ENCODE measurements at places on chromosomes 7 and 10.
A peak's percentile ranks its signal among the peaks of the same experiment; 100 is the strongest.

GRCh38 chr10:15735763-15736162, 16.0 kb upstream of the ITGA8 start:
- no peak for DNase-seq

- no peak for DNase-seq
Observed at GRCh38 chr7:105250706-105251105, 138.0 kb downstream of the SRPK2 start.

DNA sequence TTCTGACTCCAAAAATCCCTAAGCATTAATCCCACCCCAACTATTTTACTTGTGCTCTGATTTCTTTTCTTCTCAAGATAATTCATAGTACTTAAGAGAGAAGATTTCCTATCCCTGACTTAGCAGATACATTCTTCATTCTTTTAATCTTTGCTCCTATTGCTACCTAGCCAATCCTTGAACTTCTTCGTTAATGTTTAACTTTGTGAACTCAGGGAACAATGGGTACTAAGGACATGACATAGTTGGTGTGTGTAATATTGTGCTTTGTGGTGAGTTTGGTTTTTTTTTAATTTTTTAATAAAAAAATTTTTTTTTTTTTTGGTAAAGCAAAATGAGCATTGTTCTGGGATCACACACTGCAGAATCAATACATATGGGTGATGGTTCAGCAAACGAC, 166.2 kb downstream of the CHCHD3 start:
- DNase-seq = no peak

DNA sequence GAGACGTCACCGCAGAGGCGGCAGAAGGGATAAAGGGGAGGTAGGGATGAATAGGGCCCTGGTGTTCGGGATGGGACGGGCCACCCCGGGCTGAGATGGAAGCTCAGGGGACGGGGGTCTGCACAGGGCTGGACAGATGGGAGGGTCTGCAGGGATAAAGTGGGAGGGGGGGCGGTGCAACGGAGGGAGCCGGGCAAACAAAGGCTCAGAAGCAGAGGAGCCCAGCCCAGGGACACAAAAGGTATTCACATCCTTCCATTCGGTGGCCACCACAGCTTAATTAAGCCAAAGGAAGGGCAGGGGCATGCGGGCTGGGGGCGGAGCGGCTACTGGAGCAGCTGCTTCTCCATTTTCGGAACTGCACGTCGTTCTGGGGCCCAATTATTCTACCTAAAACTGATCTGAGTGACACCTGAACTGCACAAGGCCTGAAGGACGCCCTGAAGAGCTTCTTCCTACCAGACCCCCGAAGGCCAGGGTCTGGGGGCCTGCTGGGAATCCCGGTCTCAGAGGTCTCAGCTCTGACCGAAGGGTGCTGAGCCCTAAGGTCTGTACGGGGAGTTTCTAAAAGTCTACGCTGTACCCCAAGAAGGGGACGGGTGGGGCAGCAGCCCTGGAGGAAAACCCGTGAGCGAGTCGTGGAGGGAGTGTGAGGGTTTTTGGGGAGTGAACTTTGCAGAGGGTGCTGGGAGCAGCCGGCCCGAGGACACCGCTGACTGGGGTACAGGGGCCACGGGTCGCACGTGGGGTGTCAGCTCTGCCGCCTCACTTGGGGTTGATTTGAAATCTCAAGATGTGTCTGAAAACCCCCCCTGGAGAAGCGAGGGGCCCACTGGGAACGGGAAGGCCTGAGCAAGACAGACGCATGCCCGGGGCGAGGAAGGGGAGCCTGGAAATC, 334.8 kb downstream of the DNAJB6 start:
- no peak for DNase-seq

- no peak for DNase-seq
Observed at GRCh38 chr7:153432063-153432462, 620.1 kb upstream of the DPP6 start.

DNA sequence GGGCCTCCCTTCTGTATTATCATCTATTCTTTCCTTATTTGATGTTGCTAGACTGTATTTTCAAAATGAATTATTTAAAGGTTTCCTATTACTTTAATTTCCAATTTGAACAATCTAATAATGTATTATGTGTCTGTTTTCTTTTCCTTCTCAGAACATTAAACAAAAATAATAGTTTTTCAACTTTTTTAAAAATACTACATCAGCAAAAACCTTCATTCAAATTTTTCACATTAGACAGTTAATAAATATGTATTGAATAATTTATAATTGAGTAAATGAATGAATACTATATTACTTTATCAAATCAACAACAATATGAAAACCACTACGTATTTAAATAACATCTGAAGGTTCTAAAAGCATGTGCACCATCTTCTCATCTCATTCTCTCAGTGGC, 644.1 kb upstream of the SEMA3D start:
- no peak for DNase-seq

- DNase-seq = no peak
Observed at GRCh38 chr10:122931088-122931906, 20.9 kb downstream of the FAM24A start.

GRCh38 chr7:537911-538634, 18.4 kb upstream of the PDGFA start:
- no peak for DNase-seq

- DNase-seq = no peak
Observed at GRCh38 chr10:25694206-25694933, 239.7 kb upstream of the MYO3A start.

DNA sequence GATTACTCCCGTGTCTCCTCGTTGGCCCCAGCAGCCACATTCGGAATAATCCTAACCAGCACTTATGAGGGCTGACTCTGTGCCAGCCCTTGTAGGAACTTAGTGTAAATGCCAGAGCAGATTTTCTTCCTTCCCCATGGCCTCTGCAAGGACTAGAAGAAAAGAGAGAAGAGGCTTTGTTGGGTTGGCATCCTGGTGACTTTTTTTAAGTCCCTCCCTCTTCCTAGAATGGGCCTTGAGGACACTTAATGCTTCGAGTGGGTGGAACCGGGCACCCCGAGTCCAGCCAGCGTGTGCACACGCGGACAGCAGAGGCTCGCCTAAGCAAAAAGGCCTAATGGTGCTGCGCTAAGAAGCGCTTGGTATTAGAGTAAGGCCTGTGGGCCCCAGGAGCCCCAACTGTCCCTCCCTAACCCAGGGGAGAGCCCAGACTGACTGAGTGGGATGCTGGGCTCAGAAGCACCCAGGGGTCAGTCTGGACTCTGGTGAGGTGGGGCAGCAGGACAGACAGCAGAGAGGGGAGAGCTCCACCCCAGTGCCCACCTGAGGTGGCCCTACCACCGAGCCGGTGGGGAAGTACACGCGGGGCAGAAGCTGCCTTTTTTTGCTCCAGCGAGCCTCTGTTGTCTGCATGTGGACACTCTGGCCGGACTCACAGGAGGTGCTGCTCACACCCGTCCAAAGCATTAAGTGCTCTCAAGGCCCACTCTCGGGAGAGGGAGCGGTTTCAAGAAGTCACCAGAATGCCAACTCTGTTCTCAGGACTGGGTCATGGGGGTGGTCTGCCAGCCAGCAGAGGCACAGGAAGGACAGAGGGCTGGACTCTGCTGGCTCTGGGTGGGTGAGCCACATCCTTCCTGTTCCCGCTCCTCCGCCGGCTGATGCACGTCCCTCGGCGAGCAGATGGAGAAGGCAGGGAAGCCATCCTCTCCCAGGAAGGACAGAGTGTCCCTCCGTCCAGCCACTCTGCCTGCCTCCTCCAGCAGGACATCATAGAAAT, 12.5 kb downstream of the ITPRIP start:
- DNase-seq = no peak

DNA sequence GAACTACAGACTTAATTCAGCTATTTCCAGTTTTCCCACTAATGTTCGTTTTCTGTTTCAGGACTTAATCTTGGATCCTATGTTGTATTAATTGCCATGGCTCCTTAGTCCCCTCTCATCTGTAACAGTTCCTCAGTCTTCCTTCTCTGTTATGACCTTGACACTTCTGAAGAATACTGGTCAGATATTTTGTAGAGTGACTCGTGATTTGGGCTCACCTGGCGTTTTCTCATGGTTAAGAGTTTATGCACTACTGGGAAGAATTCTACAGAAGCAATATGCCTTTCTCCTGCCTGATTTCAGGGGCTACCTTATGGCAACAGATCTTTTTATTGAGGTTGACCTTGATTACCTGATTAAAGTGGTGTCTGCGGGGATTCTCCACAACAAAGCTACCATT, 239.4 kb downstream of the CHCHD3 start:
- DNase-seq = no peak

- no peak for DNase-seq
Observed at GRCh38 chr7:43484678-43485395, 98.1 kb upstream of the STK17A start.

DNA sequence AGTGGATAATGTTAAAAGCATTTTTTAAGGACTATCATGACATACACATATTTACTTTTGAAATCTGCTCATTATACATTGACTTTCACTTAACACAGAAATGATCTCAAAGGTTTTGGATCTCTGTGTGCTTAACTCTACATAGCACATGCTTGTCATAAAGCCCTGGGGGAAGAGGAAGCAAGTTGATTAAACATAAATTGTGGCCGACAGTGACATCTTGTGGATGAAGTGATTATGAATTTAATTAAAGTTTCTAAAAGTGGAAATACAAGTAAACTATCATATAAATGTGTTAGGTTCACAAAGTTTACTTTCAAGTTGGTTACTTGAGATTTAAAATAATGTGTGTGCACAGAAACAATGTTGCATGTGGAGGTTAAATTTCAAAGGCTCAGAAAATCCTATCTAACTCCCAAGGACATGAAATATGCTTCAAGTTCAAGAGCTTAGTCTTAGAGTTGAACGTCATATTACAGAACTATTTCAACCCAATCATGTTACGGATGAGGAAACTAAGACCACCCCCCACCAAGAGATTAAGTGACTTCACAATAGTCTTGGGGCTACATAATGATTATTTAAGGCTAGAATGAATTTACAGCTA, 1247.8 kb downstream of the GATA3 start:
- DNase-seq = no peak

DNA sequence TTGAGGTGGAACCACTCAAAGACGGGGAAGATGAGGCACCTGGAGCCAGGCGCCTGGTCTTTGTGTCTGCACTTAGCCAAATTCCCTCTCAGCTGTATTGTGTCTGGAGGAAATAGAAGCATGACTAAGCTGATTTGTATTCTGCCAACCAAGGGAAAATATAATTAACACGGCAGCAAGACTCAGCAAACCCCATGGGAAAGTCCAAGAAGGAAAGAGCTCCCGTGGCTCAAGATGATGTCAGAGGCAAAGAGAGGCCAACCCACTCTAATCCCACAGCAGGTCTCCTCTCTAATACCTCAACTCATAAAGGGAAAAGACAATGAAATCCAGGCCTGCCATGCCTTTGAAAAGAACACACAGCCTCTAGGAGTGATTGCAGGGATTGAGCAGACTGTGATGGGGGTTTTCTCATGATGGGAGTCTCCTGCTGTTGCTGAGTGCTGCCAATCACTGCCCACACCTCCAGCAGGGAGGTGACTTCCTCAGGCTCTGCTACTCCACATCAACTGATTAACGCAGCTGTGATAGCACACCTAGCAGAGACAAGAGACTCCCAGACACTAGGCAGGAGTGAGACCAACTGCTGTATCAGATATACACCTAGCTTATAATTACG, 255.5 kb upstream of the C7orf33 start:
- no peak for DNase-seq

DNA sequence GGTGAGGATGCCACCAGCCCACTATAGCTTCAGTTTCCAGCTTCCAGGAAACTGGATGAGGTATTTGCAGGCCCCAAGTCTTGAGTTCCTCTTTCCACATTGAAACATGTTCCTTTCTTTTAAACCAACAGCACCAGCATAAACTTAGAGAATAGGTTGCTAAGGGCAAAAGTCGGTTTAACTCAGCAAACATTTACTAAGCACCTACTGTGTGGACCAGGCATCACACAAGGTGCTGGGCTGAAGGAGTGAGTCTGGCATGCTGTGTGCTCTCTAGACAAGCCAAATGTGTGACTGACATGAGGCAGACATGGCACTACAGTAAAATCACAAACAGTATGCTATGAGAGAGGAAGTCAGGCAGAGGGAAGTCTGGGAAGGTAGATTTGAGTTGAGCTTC, 11.0 kb upstream of the RASSF4 start:
- DNase-seq = peak; percentile 4

- no peak for DNase-seq
Observed at GRCh38 chr7:97680622-97681021, 51.3 kb upstream of the TAC1 start.

GRCh38 chr7:116999311-116999710, 46.0 kb downstream of the ST7 start:
- no peak for DNase-seq

GRCh38 chr10:7312488-7312857, 98.4 kb downstream of the SFMBT2 start:
- DNase-seq = no peak

GRCh38 chr7:1858435-1859265, 188.6 kb downstream of the ELFN1 start:
- DNase-seq = no peak

DNA sequence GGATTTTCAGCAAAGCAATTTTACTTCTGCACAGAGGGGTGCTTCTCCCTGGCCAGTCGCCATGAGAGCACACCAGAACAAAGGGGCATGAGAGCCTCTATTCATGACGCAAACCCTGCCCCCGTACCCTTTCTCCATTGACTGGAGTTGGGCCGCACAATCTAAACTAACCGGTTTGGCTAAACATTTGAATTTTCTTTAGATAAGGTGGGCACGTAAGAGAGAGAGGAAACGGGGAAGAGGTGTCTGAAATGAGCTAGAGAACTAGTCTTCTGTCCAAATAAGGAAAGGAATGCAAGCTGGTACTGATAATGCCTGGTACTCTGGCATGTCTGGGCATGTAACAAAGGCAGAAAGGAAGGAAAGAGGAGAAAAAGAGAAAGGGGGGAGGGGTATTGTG, 13.2 kb upstream of the SCIN start:
- no peak for DNase-seq

- DNase-seq = no peak
Observed at GRCh38 chr10:107767185-107767584, 602.7 kb upstream of the SORCS1 start.

- DNase-seq = no peak
Observed at GRCh38 chr7:117338020-117338419, 15.2 kb upstream of the WNT2 start.

DNA sequence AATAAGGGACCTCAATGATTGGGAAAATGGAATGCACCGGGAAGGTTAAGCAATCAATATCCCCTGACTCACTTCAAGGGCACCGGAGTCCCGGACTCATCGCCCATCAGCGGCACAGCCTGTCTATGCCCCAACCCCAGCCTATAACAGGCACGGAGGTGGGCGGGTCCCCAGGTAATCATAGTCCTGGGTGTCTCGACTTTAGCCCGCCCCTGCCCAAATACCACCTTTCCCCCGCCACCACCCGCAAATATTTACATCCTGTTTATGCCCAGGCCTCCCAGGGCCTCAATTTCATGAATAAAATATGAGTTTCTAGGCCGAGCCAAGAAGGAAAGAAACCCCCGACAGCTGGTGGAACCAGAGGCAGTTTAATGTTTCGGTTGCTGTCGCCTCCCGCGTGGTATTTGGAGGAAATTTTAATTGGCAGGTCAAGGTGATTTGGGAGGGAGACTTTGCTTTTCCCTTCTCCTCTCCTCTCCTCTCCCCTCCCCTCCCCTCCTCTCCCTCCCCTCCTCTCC, 15.6 kb upstream of the RFC2 start:
- peak; percentile 67 for DNase-seq

GRCh38 chr7:158067931-158068482, 519.6 kb downstream of the PTPRN2 start:
- DNase-seq = no peak
